ENCODE measurements at places on chromosomes 16 and 17.

- no peak for DNase-seq
Observed at GRCh38 chr17:9818760-9819159, 3.1 kb downstream of the GSG1L2 start.

GRCh38 chr16:79850348-79850747 is 249.8 kb upstream of the MAF start:
- no peak for DNase-seq

- no peak for DNase-seq
Observed at GRCh38 chr16:71327720-71328119, 30.8 kb upstream of the CALB2 start.

- DNase-seq: no peak
Observed at GRCh38 chr17:1590029-1590746, 27.6 kb upstream of the PITPNA start.

GRCh38 chr16:28974437-28975157 is at the start of gene SPNS1:
TSS of gene SPNS1 (plus strand) at chr16:28974778. CDS start at chr16:28975152, 374 bp downstream.
- DNase-seq: peak; percentile 67

DNA sequence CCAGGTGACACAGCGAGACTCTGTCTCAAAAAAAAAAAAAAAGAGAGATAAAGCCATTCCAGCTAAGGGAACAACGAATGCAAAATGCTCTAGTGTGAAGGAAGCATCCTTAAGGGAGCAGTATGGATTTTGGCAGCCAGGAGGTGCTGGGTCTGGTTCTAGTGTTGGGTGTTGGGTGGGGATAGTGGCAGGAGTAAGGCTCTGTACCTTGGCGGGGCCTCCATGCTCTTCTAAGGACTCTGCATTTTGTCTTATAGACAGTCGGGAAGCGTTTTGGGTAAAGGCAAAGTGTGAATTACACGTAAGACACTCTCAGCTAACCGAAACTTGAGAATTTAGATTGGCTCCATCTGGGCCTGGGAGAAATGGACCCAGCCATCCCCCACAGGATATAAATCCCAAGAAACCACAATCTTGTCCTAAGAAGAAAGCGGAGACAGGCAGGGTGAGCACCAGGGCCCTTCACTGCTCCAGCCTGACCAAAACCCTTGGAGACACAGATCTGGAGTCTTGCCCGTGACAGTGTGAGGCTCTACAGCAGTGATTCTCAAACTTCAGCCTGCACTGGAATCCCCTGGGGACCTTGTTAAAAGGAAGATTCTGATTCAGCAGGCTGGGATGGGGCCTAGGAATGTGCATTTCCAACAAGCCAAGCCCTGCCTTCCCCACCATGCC is 33.1 kb upstream of the PHB1 start:
- DNase-seq: no peak

GRCh38 chr16:81333356-81333755 is 18.6 kb downstream of the GAN start:
- DNase-seq: no peak

DNA sequence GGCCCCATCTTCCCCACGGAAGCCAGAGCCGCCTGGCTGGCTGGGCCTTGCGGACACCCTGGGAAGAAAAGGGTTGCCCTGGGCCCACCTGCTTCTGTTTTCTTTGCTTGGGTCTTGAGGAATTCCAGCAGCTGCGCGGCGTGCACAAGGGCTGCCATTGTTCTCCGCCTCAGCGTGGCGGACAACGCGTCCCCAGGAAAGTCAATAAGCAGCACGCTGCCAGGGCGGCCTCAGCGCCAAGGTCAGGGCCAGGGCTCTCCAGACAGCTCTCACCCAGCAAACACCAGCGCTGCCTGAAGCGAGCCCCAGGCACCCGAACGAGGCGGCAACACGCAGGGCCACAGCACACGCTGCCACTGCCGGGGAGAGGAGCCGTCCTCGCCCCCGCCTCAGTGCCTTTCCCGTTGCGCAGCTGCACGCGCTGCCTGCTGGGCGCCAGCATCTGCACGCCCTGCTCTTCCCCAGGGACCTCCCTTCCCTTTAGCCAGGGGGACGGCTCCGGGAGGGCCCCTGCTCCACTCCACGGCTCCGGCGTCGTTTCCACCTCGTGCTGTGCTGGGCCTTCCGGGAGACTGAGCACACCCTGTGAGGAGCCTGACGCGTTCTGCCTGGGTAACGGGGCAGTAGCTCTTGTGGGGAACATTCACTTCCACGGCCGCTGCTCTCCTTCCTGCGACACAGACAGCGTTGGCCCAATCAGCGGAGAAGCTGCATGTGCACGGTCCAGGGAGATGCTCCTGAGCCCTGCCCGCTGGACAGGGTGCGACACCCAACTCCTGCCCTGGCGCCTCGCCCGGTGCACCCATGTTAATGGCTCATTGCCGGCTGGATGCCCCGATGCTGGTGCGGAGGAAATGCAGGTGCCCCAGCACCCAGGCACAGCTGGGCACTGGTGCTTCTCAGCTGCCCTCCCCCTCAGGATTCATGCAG is 57.8 kb downstream of the LMF1 start:
- DNase-seq: no peak

- no peak for DNase-seq
Observed at GRCh38 chr16:83494459-83494858, 313.3 kb upstream of the HSBP1 start.

All from NCI-H2029 treated with DMSO at 0.1 percent for 48 hours (cell line).